ENCODE measurements at places on chromosomes 5 and 9.

DNA sequence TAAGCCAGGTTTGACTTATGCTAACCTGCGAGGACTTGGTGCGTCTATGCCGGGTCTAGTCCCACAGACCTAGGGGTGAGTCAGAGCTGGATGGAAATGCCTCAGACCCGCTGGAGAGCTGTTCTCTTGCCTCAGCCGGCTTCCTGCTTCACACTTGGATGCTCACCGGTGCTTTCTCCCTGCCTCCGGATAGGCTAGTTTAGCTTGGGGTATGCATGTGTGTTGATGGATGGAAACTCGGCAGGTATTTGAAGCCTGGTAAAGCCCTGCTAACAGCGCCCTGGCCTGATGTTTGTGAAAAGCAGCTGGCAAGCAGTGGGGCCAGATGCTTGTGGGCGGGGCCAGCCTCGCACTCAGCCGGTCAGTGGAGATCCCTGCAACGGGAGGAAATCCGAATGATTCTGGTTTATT lies 29.3 kb downstream of the PRRC2B start:
- no peak for DNase-seq

DNA sequence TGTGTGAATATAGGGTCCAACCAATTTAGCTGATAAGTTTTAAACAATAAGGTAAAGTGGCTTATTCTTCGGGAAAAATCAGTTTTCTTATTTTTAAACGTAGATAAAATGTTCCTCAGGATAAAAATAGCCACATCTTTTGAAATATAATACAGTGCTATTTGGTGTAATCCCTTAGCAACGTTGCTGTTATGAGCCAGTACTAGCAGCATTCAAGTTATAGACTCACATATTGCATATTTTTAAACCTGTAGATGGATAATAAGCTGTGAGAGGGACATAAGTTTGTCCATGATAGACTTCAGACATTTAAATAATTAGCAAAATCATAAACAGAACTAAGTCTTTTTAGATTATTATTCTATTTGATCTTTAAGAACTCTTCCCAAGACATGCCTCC lies 6.3 kb downstream of the PDE4D start:
- DNase-seq = no peak

DNA sequence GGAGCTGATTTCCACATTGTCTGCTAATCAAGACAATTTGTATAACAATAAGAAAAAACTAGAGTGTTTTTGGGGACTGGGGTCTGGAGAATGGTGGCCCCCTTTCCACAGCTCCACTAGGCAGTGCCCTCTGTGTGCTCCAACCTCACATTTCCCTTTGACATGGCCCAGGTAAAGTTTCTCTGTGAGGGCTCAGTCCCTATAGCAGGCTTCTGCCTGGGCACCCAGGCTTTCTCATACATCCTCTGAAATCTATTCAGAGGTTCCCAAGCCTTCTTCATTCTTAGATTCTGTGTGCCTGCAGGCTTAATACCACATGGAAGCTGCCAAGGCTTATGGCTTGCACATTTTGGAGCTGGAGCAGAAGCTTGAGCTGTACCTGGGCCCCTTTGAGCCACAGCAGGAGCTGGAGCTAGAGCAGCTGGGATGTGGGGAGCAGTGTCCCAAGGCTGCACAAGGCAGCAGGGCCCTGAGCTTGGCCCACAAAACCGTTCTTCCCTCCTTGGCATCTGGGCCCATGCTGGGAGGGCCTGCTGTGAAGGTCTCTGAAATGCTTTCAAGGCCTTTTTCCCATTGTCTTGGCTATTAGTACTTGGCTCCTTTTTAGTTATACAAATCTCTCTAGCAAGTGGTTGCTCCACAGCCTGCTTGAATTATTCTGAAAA lies 49.1 kb upstream of the VPS13A start:
- DNase-seq = no peak

- no peak for DNase-seq
Measured at GRCh38 chr9:131641618-131642495, 96.5 kb downstream of the PRRT1B start.

DNA sequence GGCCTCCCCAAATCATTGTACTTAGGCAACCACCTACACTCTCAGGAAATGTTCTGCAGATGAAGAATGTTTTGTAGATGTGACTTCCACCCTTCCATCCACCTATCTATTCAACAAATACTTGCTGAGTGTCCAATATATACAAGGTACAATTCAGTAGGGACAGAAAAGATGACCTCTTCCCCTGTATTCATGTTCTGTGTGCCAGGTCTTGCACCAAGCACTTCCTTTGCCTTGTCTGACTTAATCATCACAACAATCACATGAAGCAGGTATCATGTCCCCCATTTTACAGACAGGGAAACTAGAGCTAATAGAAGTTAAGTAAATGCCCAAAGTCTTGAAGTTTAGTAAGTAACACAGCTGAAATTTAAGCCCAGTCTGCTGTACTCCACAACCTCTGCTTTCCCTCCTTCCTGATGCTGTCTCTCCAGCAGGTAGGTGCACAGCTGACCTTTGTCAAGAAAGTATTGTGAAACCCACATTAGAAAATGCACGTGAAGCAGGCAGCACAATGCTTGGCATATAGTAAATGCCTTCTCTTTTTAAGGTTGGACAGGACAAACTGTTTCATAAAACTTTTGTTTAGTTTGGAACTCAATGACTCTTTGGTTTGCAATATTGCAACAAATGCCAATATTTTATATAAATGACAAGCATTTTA lies 296.5 kb downstream of the DEPDC1B start:
- no peak for DNase-seq

DNA sequence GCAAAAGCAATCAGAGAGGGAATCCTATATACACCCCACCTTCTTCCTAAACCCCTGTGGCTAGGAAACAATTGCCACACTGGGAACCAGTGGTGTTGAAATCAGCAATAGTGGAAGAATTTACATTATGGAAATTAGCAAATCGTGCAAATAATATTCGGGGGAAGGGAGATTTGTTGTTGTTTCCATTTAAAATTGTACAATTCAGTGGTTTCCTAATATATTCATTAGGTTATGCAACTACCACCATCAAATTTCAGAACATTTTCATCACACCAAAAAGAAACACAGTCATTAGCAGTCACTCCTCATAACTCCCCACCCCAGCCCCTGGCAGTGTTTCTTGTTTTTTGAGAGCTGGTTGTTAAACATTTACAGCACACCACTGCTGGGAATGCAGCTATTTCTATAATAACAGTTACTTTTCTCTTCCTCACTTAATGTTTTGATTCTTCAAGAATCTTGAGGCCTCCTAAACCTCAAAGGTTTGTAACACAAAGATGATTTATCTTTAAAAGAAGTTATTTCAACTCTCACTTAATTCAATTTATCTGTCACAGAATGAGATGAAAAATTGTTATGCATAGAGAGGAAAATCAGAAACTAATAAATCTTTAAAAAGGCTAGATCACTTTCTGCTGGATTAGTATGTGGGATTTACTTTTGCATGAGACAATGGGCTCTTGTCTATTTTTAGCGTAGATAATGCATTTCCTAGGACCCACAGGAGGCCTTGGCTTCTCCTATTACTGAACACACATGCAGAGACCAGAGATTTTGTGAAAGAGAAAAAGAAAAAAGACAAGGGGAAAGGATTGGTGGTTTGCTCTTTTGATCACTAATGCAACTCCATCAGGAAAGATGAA lies 91.8 kb upstream of the DAPK1 start:
- DNase-seq = no peak

All from T-helper 22 cell (primary cell).